Muscle of leg (tissue), 16 donors: ENCODE measurements at places on chromosomes 5 and 9.

- no peak overlapping the region for H3K27ac ChIP-seq
- no peak for DNase-seq
- no peaks in the 10 kb centered on the region for H3K36me3 ChIP-seq
- H3K27me3 ChIP-seq, result no peaks in the 10 kb centered on the region
- no peaks in the 10 kb centered on the region for H3K4me1 ChIP-seq
Measured at GRCh38 chr5:66197764-66198405, 53.8 kb downstream of the SREK1 start.

GRCh38 chr5:66436721-66437120, 159.5 kb upstream of the MAST4 start:
- H3K27ac ChIP-seq, result no peak overlapping the region
- no peaks in the 10 kb centered on the region for H3K36me3 ChIP-seq
- no peak overlapping the region for H3K4me3 ChIP-seq
- no peaks in the 10 kb centered on the region for H3K27me3 ChIP-seq

DNA sequence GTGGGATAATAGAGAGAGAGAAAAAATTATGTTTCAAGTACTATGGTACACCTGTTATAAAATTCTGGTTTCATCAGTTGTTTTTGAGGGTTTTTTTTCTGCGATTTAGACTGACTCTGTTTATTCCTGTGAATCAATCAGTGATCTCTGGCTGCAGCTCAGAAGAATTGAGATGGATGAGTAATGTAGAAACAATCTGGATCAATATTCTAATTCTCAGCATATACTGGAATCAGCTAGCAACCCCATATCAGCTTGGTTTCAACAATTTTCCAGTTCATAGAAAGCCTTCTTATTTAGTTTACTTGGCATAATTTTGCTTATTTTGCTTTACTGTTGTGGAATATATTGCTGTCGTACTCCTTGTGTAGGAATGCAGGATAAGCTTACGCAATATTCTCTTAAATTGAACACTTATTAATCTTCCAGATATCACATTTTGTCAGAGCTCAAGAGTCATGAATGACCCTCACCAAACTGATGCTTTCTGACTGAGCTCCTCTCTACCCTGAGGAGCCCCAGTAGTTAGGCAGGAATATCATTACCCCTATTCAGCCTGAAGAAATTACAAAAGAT, 42.9 kb downstream of the SHC3 start:
- no peak overlapping the region for H3K27ac ChIP-seq
- H3K4me1 ChIP-seq, result no peaks in the 10 kb centered on the region
- no peaks in the 10 kb centered on the region for H3K27me3 ChIP-seq
- no peak overlapping the region for H3K4me3 ChIP-seq

GRCh38 chr5:145378226-145378625, 456.9 kb downstream of the PRELID2 start:
- no peaks in the 10 kb centered on the region for H3K4me1 ChIP-seq
- no peak overlapping the region for H3K4me3 ChIP-seq

DNA sequence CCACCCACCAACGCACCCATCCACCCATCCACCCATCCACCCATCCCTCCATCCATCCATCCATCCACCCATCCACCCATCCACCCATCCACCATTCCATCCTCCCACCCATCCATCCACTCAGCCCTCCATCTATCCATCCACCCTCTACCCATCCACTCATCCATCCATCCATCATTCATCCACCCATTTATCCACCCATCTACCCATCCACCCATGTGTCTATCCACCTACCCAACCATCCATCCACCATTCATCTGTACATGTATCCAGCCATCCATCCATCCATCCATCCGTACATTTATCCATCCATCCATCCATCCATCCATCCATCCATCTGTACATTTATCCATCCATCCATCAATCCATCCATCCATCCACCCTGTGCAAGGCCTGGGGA, 11.1 kb upstream of the VAV2 start:
- H3K4me3 ChIP-seq, result no peak overlapping the region
- H3K4me1 ChIP-seq, result peaks cover 44% of the 10 kb centered on the region
- no peaks in the 10 kb centered on the region for H3K36me3 ChIP-seq
- no peak overlapping the region for H3K27ac ChIP-seq
- H3K27me3 ChIP-seq, result peaks cover 3% of the 10 kb centered on the region
- DNase-seq, result no peak

DNA sequence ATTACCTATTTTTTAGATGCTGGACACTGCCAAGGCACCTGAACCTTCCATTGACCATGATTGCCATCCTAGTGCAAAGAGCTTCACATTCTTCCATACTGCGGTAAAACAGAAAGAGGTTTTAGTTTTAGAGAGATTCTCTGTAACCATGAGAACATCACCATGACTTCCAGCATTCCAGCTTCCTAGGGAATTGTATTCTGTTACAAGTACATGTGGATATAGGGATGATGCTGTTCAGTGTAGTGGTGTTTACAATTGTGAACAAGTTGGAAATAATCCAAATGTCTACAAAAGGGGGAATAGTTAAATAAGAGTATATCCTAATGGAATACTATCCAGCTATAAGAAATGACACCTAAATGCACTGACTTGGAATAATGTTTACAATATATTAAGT, 22.4 kb downstream of the NIPSNAP3B start:
- no peak overlapping the region for H3K4me3 ChIP-seq
- no peak overlapping the region for H3K27ac ChIP-seq
- DNase-seq, result no peak
- no peaks in the 10 kb centered on the region for H3K27me3 ChIP-seq
- H3K36me3 ChIP-seq, result peaks cover 14% of the 10 kb centered on the region
- no peaks in the 10 kb centered on the region for H3K4me1 ChIP-seq

DNA sequence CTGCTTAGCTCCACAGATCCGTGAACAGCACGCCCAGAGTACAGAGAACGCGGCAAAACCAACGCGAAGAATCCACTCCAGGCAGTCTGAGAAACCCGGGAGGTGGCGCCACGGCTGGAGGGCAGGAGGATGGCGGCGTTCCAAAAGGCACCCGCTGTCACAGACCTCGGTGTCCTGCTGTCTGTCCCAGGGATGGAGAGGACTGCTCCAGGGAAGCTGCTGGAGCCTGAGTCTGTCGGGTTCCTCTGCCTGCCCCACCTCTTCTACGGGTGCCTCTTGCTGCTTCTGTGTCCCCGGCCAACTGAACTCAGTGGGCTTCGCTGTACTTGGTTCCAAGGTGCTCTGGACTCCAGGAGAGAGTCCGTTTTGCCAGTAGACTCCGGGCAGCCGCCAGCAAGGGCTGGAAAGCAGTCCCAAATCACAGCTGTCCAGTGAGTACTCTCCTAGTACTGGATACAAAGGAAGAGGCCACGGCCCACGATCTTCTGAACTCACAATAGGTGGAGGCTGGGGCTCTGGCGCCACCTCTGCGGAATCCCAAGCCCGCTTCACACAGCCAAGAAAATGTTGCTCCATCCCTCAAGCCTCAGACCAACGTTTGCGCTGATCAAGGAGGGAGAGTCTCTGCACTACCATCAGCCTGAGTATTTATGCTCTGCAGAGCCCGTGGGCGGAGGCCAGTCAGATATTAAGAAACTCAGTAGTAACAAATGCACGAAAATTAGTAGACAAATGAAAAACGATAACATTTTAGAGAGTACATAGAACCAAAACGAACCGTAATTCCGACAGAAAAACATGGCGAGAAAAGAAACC, 440 bp downstream of the ANXA2R start:
- H3K4me1 ChIP-seq, result peaks cover 59% of the 10 kb centered on the region
- H3K36me3 ChIP-seq, result no peaks in the 10 kb centered on the region
- peak overlapping the region; percentile 84 for H3K27ac ChIP-seq
- H3K4me3 ChIP-seq, result peak overlapping the region; percentile 23

- peaks cover 26% of the 10 kb centered on the region for H3K4me1 ChIP-seq
- H3K27ac ChIP-seq, result peak overlapping the region; percentile 81
- H3K4me3 ChIP-seq, result no peak overlapping the region
- H3K36me3 ChIP-seq, result no peaks in the 10 kb centered on the region
- H3K27me3 ChIP-seq, result no peaks in the 10 kb centered on the region
Measured at GRCh38 chr9:131320031-131320685, 30.6 kb downstream of the PLPP7 start.

DNA sequence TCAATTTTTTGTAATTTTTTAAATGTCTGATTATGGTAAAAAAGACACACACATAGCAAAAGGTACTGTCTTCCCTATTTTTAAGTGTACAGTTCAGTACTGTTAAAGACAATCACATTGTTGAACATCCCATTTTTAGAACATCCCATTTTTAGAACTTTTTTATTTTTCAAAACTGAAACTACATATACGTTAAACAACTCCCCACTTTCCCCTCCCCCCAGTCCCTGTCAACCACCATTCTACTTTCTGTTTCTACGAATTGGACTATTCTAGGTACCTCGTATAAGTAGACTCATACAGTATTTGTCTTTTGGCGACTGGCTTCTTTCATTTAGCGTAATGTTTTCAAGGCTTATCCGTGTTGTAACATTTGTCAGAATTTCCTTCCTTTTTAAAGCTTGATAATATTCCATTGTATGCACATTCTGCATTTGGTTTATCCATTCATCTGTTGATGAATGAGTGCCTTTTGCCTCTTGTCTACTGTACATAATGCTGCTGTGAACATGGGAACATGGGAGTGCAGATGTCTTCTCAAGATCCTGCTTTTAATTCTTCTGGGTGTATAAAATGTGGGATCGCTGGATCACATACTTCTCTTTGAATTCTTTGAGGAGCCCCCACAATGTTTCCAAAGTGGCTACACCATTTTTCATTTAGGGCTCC, 154.0 kb downstream of the PIK3R1 start:
- no peak for DNase-seq
- H3K27ac ChIP-seq, result no peak overlapping the region
- H3K4me3 ChIP-seq, result no peak overlapping the region

DNA sequence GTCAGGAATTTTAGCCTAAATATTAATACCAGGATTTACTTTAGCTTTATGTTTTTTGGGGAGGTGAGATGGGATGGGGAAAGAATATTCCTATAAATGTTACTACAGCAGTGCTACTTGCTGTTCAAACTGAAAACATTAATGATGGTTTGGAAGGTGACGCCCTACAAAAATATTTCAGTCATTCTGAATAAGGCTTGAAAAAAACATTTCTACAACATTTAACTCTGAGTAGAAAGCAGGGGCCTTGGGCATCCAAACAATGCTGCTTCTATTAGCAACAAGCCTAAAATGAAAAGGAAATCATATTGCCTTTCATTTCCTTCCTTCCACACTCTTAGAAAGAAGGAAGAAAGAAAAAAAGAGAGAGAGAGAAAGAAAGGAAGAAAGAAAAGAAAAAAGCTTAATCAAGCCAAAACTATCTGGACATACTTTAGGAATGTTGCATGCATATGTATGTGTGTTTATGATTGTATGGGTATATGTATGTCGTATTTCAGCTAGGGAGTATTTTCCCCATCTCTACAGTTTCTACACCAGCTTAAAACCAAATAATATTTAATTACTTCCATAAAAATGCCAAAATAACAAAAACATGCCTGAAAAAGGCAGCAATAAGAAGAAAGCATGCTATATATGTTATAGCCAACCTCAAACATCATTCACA, 16.3 kb upstream of the DAB2 start:
- DNase-seq, result no peak
- no peak overlapping the region for H3K4me3 ChIP-seq
- peak overlapping the region; percentile 45 for H3K27ac ChIP-seq
- no peaks in the 10 kb centered on the region for H3K27me3 ChIP-seq
- H3K4me1 ChIP-seq, result no peaks in the 10 kb centered on the region
- H3K36me3 ChIP-seq, result no peaks in the 10 kb centered on the region

DNA sequence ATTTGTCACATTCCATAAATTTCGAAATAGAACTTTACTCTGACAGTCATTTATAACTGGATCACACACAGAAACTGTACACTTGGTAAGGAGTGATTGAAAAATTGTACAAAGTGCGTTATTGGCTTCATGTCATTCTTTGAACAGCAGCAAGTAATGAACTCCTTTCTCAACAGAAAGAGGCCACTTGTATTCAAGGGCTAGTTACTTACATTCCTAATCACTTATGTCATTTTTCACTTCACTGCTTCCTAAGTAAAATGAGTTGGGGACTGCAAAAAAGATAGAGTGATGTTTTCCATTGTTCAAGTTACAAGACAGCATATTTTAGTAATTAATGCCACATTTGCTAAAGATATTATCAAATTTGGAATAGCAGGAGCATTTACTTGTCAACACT, 893.2 kb downstream of the DTWD2 start:
- H3K27me3 ChIP-seq, result no peaks in the 10 kb centered on the region
- H3K4me3 ChIP-seq, result no peak overlapping the region
- peak; percentile 36 for DNase-seq
- H3K36me3 ChIP-seq, result no peaks in the 10 kb centered on the region
- no peak overlapping the region for H3K27ac ChIP-seq

DNA sequence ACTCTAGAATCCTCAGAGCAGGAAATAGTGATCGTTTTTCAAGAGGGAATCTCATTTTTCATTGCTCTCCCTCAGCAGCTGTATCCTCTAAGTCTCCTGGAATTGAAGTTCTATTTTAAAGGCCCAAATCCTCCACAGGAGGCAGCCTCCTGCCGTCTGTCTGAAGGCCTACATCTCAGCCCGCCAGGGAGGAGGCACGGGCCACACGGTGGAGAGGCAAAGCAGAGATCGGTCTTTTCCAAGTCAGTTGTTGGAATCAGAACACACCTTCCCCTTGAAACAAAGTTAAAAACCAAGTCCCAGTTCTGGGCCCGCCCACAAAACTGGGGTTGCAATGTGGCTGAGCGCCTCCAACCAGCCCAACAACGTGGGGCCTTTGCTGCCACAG, 68.7 kb downstream of the RAPGEF1 start:
- H3K4me3 ChIP-seq, result no peak overlapping the region
- no peak overlapping the region for H3K27ac ChIP-seq
- no peaks in the 10 kb centered on the region for H3K27me3 ChIP-seq
- H3K36me3 ChIP-seq, result no peaks in the 10 kb centered on the region

- peaks cover 8% of the 10 kb centered on the region for H3K4me1 ChIP-seq
- H3K4me3 ChIP-seq, result no peak overlapping the region
- no peaks in the 10 kb centered on the region for H3K36me3 ChIP-seq
Measured at GRCh38 chr5:173450188-173450587, 122.0 kb upstream of the STC2 start.

DNA sequence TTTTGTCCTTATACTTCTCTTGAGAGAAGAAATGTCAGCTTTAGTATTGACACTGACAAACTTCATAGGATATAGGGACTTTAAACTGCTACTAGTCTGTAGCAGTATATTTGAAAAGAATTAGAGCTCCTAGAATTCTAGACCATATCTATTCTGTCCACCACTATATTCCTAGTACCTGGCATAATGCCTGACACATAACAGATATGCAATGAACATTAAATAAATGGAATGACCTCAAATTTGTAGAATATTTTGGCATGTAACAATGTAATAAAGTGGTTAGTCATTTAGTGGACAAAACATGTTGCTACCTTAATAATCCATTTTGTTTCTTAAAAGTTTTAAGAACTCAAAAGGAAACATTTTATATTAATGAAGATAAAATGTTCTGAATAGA, 57.5 kb downstream of the HOMER1 start:
- no peak overlapping the region for H3K27ac ChIP-seq
- no peaks in the 10 kb centered on the region for H3K27me3 ChIP-seq
- no peak for DNase-seq
- no peaks in the 10 kb centered on the region for H3K4me1 ChIP-seq
- no peaks in the 10 kb centered on the region for H3K36me3 ChIP-seq

GRCh38 chr9:129166623-129167557, 11.2 kb downstream of the IER5L start:
- no peaks in the 10 kb centered on the region for H3K27me3 ChIP-seq
- DNase-seq, result peak; percentile 80
- peaks cover 2% of the 10 kb centered on the region for H3K36me3 ChIP-seq
- H3K4me3 ChIP-seq, result peak overlapping the region; percentile 8

- H3K36me3 ChIP-seq, result no peaks in the 10 kb centered on the region
- no peaks in the 10 kb centered on the region for H3K27me3 ChIP-seq
- H3K4me1 ChIP-seq, result no peaks in the 10 kb centered on the region
- H3K27ac ChIP-seq, result no peak overlapping the region
Measured at GRCh38 chr5:24226479-24226878, 418.3 kb downstream of the CDH10 start.
